Gastroesophageal sphincter (tissue), 4 donors: ENCODE measurements at places on chromosomes 11 and 22.
A peak's percentile ranks its signal among the peaks of the same experiment; 100 is the strongest.

DNA sequence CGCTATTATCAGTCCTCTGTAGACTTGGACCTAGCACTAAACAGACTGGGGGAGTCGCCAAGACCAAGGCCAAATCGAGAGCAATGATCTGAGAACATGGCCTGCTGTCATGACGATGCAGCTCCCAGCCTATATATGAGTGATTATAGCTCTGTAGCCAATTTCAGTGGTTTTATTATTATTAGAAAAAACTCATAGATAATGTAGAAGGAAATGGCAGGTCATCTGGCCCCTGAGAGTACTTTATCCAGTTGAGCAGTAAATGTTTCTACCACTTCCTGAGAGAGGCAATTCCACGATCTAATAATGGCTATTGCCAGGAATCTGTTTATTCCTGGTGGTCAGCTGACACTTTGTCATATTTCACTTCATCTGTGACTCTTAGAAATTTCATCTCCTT is 666.7 kb downstream of the OPCML start:
- ATAC-seq: no peak

- peak; percentile 57 for ATAC-seq
Observed at GRCh38 chr11:7571640-7572000, 57.8 kb downstream of the PPFIBP2 start.

GRCh38 chr11:103906291-103906867 is 130.1 kb upstream of the DDI1 start:
- ATAC-seq: peak; percentile 25

- no peak for ATAC-seq
Observed at GRCh38 chr11:73962101-73962705, 11.4 kb downstream of the DNAJB13 start.

- ATAC-seq: no peak
Observed at GRCh38 chr11:73113426-73113825, 28.7 kb downstream of the FCHSD2 start.

- no peak for ATAC-seq
Observed at GRCh38 chr11:83427501-83427900, 141.3 kb upstream of the CCDC90B start.

GRCh38 chr22:36461665-36462649 is 19.5 kb downstream of the TXN2 start:
- ATAC-seq: peak; percentile 59

DNA sequence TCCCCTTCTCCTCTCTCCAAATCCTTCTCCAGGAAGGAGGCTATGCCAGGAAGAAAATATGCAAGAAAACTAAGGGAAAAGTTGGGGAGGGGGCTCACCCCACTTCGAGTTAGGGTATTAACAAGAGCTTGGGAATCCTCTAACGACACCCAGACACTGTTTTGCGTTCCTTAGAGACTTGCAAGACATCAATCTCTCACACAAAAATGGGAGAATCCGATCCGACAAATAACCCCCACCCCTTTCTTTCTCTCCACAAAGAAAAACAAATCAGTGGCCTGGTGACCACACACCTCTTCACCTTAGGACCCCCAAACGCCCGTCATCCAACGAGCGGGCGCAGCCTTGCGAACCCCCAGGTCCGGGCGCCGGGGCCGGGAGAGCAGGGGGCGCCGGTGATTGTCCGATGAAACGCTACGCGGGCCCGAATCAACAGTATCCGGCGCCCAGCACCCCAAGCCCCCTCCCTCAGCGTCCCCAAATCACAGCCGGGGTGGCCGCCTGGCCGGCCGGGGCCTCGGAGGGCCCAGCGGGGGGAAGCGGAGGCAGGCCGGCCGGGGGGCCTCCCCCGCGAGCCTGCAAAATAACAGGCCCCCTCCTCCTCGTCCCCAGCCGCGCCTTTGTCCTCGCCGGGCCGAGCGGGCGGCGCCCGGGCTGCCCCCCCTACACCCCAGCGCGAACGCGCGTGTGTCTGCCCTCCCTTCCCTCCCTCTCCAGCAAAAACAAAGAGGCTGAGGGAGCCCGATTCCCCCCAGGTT is 690 bp downstream of the CSNK1E start:
- peak; percentile 76 for ATAC-seq

- no peak for ATAC-seq
Observed at GRCh38 chr11:8022876-8023275, 35.7 kb downstream of the EIF3F start.
